Stimulated activated CD8-positive, alpha-beta memory T cell treated with anti-CD3 and anti-CD28 coated beads, Interleukin-4, amount 100 ng/mL, for 1 hour (primary cell): ENCODE measurements at places on chromosomes 5 and 9.

GRCh38 chr5:6393596-6394194, 15.3 kb upstream of the MED10 start:
- no peak for DNase-seq

GRCh38 chr5:150075806-150076205, 10.5 kb downstream of the CSF1R start:
- no peak for DNase-seq

DNA sequence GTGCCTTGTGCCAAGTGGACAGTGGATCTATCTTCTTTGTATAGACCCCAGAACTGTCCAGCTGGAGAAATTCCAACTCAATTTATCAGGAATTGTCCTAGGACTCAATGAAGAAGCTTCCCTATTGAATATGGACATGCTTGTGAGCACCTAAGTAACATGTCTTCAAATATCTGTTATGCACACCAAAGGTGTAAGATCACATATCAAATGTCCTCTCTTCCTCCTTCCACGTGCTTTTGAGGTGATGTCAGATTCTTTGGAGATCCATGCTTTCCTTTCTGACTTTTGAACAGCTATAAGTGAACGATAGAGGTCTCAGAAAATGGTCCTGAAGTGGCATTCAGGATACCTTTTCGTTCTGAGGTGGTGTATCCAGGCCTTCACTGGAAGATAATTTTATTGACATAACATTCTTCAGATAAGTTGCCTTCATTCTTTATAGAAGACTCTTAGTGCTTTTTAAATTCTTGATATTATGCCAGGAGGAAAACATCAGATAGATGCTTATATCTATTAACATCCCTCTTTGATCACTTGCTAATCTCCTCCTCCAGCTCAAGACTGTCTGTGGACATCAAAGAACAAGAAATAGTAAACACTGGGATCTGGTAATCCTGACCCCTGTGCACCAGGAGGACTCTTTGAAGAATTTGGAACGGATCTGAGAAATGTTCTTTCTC, 246.4 kb downstream of the SMARCA2 start:
- no peak for DNase-seq

DNA sequence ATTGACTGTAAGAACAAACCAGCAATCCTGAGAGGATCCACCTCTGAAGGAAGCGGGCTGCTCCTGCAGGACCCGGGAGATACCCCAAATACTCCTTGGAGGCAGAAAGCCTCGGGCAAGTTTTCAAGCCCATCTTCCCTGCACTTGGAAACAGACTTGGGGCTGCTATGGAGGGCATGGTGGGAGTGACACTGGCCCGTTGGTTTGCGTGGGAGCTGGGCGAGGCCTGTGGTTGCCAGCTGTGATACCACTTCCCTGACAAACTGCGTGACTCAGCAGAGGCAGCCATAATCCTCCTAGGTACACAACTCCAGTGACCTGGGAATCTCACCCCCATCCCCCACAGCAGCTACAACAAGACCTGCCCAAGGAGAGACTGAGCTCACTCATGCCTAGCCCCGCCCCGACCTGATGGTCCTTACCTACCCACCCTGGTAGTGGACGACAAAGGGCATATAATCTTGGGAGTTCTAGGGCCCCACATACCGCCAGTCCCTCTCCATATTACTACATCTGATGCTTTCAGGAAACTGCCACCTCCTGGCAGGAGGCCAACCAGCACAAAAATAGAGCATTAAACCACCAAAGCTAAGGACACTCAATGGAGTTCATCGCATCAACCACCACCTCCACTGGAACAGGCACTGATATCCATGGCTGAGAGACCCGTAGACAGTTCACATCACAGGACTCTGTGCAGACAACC, 38.1 kb upstream of the VLDLR start:
- DNase-seq: no peak

DNA sequence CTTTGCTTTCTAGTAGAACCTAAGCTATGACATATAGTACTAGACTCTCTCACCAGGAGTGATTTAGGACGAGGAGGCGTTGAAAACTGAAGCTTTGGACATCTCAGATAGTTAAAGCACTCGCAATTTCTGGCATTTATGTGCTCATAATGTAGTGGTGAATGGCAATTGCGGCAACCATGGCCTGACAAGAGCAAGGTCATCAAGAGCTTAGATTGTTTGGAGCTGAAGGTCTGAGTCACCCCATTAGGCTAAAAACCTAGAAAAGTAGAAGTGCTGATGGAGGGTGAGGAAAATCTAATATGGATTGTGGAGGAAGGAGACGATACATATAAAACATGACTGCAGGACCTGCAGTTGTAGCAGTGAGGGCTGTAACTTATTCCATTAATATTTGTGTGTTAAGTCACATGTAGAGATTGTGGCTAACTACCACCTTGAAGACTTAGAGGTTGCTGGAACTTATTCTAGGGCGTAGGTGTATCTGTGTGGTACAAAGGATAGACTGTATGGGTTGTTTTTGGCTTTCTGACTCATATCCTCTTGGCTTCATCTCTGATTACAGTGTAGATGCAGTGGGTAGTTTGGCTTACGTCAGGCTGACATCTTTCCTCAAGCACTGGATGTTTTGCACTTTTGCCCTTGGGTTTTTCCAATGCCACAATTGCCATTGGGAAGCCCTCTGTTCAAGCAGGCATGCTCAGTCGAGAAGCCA, 138.9 kb upstream of the CDKN2B start:
- DNase-seq: no peak

- DNase-seq: no peak
These were observed 147.1 kb upstream of the MAP1B start for GRCh38 chr5:71960195-71960594.

- DNase-seq: no peak
These were observed 28.0 kb upstream of the IRX2 start for GRCh38 chr5:2779459-2779858.

DNA sequence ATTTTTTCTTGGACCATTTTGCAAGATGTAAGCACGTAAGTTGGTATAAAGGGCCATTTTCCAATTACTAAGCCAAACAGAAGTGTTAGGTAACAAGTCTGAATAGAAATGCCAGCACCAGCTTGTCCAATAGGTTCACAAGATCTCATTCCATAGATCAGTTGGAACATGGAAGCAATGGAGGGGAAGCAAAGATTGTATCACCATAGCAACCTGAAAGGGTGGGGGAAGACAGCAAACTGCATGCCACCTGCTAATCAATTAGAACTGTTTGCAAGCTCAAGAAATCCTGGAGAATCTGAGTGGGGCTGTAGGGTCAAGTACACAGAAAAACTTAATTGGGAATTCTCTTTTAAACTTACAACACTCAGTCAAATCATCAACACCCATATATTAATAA, 264.9 kb upstream of the EFNA5 start:
- DNase-seq: no peak

DNA sequence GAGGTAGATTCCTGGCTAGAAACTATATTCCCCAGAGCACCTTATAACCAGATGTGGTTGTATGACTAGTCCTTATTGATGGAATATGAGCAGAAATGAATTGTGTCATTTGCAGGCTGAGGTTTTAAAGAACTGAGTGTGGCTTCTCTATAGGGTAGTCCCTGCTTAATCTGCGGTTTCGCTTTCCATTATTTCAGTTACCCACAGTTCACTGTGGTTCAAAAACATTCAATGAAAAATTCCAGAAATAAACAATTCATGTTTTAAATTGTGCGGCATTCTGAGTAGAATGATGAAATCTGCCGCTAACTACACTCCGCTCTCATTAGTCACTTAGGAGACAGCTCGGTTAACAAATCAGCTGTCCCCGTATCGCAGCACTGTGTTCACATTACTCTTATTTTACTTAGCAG, 65.1 kb downstream of the ANKRD55 start:
- no peak for DNase-seq

DNA sequence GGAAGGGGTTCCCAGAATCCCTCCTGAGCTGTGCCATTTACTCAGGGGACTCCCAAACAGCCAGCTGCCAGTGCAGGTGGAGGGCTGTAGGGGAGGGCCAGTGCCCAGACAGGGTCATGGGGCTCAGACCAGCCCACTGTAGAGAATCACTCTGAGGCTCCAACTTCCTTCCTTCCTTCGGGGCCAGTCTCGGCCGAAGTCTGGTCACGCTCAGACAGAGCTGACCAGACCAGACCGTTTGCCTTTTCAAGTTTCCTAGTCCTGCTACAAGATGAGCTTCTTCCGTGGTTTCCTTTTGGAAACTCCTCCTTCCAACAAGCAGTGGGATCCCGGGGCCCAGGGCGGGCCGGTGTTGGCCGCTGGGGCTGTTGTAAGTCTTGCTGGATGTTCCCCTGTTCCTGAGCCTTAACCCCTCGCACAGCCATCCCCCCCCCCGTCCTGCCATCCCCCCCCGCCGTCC, 52.6 kb downstream of the SAR1B start:
- DNase-seq: no peak

GRCh38 chr5:91283326-91283725, 99.8 kb downstream of the ARRDC3 start:
- no peak for DNase-seq

DNA sequence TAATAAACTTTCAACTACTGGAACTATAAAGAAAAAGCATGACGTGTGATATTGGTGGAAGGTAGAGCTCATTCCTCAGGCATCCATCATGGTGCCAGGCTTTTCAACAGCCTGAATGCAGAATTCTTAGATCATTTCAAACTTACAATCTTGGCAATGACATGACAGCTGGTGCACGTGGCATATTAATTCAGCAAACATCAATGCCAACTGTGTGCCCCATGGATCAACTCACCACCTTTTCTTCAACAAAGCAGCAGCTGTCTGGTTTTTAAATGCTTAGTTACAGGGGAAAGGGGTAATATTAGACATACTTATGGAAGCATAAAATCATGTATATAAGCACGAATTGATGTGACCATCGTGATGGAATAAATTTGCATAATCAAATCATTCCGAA, 56.0 kb upstream of the OR13F1 start:
- no peak for DNase-seq

- no peak for DNase-seq
These were observed 30.2 kb upstream of the CCNG1 start for GRCh38 chr5:163407034-163407655.

GRCh38 chr9:117084221-117084620, 330.6 kb downstream of the ASTN2 start:
- DNase-seq: no peak

DNA sequence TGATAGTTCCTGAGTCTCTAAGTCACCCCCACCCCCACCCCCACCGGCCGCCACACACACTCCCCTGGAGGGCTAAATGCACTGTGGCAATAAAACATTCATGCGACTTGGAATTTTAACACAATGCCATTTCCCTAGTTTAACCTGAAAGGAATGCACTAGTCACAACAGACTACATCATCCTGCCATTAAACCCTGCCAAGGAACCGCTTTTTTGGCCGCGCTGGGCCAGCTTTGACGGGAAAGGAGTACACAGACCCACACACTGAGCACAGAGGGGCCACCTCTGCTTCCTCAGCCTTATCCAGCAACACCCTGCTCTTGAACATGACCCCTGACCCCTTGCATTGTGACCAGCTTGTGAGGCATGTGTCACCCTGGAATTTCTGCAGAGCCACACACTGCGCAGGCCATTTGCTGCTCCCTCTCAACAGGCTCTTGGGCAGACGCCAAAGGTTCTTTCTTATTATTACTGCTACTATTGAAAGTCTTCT, 165.3 kb downstream of the BNC2 start:
- no peak for DNase-seq

DNA sequence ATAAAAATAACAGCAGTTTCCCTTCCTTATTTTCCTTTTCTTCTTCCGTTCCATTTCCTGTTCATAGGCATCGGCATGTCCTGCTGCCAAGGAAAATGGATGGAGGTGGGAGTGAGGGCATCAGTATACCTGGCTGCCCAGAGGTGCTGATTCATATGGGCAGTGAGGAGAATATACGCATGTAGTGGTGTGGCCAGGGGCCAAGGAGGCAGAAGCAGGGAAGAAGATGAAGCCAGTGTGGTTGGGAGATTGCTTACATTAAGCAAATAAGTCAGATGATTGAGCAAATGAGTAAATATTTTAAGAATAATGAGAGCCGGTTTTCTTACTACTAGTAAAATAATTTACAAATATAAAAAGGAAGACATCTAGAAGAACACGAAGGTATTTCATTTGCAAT, 344.9 kb upstream of the PAPPA start:
- DNase-seq: no peak

DNA sequence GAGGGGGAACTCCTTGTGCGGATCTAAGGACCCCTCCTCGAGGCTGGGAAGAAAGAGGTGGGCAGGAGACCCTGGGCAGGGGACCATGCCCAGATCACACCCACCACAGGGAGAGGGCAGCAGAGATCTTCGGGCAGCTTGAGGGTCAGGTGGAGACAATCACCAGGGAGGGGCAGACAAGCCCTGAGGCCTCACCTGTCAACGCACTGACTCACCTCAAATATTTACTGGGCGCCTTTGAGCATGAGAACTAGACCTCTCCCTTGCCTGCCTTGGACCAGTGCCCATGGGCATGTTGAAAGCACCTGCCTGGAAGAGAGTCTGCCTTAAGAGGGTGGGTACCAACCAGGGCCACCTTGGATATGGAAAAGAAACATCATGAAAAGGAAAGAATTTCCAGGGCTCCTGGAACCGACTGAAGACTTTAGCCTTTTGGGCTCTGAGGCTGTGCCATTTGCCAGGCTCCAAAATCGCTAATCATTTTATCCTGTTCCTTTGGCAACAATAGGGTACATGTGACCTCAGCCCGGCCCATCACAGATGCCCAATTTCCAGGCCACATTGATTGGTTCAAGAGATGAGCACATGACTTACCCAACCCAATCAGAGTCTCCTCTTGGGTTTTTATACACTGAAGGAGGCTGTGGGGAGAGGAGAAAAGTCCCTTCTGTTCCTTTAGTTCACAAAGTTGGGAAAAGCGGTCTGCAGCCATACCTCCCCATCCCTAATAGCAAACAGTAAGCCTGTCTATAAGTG, 10.4 kb upstream of the SPINK4 start:
- DNase-seq: no peak

- no peak for DNase-seq
These were observed 887 bp upstream of the PDE8B start for GRCh38 chr5:77209495-77210090.

- DNase-seq: no peak
These were observed 971.3 kb upstream of the CDH18 start for GRCh38 chr5:20959347-20959746.

DNA sequence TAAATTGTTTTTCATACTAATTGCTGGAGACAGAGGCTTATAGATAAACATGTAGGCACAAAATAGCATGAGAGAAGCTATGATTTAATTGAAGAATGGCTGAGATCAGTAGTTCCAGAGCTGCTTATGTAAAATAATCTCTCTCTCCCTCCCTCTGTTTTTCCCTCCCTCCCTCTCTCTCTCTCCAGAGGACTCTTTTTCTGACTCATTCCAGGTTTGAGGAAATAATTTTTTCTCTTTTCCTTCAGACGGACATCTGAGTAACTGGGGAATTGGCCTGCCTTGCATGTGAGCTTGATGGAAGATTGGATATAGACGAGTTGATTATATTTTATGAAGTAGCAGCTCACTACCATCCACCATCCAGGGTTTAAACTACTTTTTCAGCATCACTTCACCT, 35.5 kb downstream of the KCTD16 start:
- no peak for DNase-seq

- no peak for DNase-seq
These were observed 7.5 kb upstream of the SLC12A7 start for GRCh38 chr5:1119312-1119831.
